ENCODE measurements at places on chromosomes 7 and 10.

DNA sequence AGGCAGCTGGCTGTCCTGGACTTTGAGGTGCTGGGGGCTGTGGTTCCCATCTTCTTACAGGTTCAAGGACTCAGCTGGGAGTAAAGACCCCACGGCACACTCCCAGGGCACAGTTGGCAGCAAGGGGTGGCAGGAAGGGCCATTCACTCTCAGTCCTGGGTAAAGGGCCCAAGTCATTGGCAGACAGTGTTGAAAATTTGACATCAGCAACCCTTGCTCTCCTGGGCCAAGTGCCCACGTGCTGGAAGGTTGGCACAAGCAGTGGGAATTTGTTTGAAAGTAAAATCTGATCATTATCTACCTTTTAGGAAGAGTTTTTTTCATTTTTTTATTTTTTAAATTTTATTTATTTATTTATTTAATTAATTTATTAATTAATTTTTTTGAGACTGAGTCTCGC, 241.6 kb upstream of the MKI67 start:
- DNase-seq: no peak

DNA sequence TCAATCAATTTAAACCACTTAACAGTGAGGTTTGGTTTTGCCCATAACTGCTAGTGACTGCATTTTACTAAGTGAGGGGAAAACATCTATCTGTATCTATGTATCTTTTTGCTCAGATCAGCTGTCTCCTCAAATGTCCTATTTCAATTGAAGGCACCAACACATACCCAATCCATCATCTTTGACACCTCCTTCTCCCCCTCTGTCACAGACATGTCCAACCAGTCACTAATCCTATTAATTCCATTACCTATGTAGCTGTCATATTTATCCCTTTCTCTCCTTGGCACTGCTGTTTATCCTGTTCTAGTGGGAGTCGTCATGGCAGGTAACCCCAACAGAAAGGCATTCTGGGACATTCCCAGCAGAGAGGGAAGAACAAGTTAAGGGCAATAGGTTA, 975.2 kb upstream of the AUTS2 start:
- no peak for DNase-seq

GRCh38 chr7:100577507-100577906, 3.8 kb upstream of the SAP25 start:
- no peak for DNase-seq

DNA sequence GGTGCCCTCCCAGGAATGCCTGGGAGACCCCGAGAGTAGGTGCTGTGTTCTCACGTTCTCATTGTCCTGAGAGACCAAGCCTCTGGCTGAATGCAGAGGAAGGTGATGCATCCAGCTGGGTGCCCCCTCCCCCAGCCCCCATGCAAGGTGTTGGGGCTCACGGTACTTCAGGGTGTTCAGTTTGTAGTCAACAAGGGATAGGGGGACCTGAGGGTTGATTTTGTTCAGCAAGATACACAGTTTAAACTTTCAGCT, 60.4 kb upstream of the DUSP5 start:
- DNase-seq: no peak

GRCh38 chr10:11869219-11869618, 46.1 kb downstream of the PROSER2 start:
- DNase-seq: no peak

GRCh38 chr10:95346715-95347401, 56.1 kb upstream of the PDLIM1 start:
- DNase-seq: no peak

- DNase-seq: no peak
These were observed 339.5 kb downstream of the WDR37 start for GRCh38 chr10:1395481-1396296.

GRCh38 chr10:59243611-59244195, 67.3 kb downstream of the PHYHIPL start:
- no peak for DNase-seq

DNA sequence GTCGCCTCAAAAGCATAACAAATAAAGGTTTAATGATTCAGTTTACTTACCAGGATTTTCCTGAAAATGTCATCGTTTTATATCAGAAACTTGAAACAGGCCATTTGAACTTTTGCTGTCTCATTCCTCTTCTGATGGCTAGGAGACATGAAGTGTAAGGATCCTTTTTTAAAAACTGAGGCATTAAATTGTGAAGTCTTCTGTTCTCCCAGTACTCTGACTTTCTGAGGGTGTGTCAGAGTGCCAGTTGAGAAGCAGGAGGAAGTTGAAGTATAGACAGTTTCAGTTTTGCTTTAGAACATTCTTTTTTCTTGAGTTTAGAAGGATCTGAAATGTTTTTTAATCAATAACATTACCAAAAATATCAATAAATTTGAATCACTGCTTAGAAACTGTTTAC, at the start of gene SAMD9L:
TSS of gene SAMD9L (minus strand) at position 242 of the 400 bp plus-strand sequence. CDS start 12,414 bp downstream, outside the sequence.
- peak; percentile 58 for DNase-seq

- no peak for DNase-seq
These were observed 126.1 kb upstream of the FRMD4A start for GRCh38 chr10:14456870-14457266.

DNA sequence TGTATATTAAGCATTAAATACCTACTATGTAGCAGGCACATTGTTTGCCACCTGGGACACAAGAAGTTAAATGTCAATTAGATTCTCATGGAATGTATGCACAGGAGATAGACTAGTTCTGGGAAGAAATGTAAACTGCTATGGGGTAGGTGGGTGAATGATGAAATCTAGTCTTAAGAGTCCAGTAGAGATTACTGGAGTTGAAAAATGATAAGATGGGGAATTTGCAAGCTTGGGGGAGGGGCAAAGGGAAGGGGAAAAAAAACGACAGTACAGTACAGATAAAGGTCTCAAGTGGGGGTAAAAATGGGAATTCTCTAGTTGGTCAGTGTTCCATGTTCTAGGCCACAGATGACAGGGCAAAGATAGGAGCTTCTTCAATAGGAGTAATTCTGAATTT, 94.4 kb downstream of the ATE1 start:
- no peak for DNase-seq

DNA sequence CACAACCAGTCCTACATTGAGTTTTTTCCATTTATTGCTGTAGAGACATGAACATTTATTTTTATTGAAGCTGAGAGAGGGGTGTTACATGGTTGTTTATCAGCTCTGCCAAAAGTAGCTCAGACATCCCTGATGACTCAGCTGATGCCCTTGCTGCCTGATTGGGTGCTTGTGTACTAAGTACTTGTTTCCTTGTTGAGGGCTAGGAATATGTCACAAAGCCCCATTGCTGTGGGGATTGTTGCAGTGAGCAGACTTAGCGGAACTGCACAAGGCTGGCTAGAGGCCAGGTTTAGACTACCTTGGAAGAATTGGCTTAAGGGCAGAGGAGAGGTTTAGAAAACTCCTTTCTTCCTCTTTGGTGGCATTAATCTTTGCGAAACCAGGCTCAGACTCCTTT, 110.6 kb downstream of the AUTS2 start:
- peak; percentile 40 for DNase-seq

DNA sequence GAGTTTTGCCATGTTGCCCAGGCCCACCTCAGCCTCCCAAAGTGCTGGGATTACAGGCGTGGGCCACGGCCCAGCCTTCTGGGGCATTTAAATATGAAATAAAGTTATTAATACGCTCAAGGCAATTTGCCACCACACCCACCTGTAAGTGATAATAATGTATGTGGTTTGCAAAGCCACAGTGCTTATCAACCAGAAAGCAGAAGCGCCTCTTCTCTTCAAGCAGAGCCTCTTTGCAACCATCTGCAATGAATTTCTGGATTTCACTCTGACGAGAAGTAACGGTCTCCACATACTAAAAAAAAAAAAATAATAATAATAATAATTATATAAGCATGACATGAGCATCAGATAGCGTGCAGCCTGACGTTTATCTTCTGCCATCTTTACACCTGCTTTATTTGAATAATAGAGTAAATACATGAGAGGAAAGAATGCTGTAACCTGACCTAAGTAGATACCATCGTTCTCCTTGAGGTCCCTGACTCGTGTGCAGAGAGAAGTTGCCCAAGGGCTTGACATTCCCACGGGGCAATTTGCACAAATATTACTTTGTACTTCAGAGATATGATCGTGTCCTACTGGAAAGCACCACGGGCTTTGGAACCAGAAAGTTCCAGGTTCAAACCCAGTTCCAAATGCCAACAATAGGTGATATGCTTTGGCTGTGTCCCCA, 34.0 kb downstream of the BRI3 start:
- no peak for DNase-seq

- no peak for DNase-seq
These were observed 91.9 kb downstream of the ZNF783 start for GRCh38 chr7:149353739-149354504.

DNA sequence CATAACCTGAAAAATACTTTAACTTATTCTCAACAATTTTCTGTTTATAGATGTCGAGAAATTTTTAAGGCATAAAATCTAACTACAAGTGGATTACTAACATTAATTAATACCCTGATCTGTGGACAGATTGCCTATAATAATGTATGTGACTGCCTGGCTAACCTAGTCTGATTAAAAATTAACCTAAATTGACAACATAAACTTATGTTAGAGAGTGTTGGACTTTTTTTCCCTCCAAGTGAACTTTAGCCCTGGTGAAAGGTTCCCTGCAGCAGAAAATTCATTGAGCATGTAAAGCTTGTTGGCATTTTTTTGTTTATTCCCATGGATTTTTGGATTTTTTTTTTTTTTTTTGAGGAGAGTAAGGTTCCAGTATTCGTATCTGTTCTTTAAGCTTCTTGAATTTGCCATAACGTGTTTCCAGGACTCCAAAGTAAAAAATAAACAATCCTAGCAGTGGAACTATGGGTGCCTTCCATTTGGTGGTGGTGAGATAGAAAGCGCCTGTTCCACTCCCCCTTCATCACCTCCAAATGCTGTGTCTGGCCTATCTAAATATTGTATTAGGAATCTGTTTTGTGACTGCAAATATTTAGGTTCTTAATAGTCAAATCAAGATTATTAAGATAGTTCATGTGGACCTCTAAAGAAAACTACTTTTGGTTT, 36.1 kb downstream of the NET1 start:
- no peak for DNase-seq

DNA sequence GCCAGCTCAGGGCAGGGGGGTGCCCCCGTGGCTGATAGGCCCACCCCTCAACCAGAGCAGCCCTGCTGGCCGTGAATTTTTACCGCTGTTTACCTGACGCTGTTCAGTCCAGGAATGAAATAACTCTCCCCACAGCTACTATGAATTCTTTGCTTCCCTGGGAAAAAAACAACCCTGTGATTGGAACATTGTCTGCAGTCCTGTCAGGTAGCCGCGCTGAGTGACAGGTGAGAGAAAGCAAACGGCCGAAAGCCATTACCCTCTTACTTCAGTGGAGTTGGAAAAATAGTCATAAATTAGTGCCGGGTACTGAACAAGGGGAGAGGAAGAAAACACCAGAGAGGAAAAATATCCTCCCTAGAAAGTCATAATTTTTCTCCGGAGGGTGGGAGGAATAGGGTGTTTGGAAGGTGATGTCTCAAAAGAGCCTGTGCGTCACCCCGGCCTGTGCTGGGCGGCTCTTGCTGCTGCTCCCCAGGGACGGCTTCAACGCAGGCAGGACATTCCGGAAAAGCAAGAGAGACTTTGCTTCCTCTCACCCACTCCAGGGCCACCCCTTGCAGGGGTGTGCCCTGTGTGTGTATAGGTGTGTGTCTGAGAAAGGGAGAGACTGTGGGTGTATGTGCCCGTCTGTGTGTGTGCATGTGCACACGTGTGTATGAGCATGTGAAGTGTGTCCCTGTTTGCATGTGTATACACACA, 69.0 kb downstream of the CDH23 start:
- DNase-seq: no peak

GRCh38 chr10:88066876-88067275, 203.5 kb downstream of the PTEN start:
- no peak for DNase-seq

GRCh38 chr10:111231779-111232178, 154.9 kb downstream of the ADRA2A start:
- no peak for DNase-seq

DNA sequence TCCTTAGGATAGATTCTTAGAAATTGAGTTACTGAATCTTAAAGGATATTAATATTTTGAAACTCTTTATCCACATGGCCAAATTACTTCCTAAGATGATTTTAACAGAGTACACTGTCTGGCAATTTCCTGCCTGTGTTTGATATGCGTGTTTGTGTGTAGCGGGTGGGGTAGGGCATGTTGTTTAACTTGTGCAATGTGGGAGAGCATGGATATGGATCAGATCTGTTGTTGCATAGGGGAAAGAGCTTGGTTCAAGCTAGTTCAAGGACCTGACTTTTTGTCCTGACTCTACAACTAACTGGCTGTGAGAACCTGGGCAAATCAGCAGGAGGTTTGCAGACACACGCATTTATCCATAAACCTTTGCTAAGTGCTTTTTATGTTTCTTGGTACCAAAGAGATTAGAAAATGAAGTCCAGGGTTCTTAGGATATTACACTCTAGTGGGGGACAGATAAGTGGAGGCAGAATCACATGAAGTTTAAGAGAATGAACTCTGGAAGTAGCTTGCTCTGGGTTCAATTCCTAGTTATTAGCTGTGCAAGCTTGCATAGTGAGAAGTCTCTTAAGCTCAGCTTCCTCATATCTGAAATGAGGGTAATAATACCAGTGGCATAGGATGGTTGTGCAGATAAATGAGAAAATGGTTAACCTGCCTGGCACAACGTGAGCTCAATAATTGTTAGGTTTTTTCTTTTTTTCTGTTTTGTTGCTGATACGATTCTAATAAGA, 96.3 kb upstream of the PRR15 start:
- no peak for DNase-seq

GRCh38 chr7:149828357-149829309, 9.5 kb upstream of the ZNF862 start:
- DNase-seq: no peak

DNA sequence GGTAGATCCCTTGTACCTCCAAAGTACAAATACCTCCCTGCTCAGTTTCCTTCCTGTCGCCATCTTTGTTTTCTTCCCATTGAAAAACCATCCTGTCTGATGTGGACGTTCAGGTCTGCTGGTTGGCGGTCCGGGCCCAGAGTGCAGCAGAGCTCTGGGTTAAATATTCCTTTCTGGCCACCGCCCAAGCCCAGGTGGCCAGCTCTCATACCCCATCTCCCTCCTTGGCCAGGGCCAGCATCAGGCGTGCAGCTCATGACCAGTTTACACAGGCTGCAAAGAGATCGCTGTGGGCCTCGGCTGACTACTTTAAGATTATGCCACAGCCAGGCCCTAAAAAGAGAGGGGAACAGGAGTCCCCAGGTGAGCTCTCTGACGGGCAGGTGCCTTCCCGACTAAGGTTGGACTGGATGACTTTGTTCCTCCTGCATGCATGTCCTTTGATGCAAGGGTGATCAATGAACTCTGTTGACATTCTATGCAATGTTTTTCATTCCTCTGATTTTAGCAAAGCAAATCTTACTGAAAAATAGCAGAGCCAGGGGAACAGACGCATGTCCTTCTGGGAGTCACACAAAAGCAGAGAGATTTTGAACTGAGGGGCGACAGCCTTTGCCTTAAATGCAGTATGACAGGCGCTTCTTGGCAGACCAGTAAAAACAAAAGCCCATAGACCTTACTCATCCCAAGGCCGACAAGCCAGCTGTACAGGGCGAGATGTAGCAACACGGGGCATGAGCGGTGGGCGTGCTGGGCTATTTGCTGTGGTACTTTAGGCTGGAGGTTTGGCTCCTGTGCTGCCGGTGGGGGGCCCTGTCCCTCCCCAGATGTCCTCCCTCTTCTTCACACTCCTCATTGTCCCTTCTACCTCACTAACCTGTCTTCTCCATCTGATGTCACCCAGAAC, 33.3 kb upstream of the SH2B2 start:
- DNase-seq: no peak

- DNase-seq: no peak
These were observed 101.2 kb upstream of the MGMT start for GRCh38 chr10:129365767-129366402.

- no peak for DNase-seq
These were observed 11.5 kb upstream of the GPER1 start for GRCh38 chr7:1076184-1077072.

GRCh38 chr10:114320249-114321116, 81.4 kb downstream of the VWA2 start:
- DNase-seq: no peak

Measured in hematopoietic multipotent progenitor cell treated with erythropoietin and hydrocortisone succinate and interleukin-3 and kit ligand, for 17 days (in vitro differentiated cells).